ENCODE measurements at places on chromosomes 16 and 17.

GRCh38 chr17:41967141-41967920 is 736 bp downstream of the CNP start:
- DNase-seq, result no peak

DNA sequence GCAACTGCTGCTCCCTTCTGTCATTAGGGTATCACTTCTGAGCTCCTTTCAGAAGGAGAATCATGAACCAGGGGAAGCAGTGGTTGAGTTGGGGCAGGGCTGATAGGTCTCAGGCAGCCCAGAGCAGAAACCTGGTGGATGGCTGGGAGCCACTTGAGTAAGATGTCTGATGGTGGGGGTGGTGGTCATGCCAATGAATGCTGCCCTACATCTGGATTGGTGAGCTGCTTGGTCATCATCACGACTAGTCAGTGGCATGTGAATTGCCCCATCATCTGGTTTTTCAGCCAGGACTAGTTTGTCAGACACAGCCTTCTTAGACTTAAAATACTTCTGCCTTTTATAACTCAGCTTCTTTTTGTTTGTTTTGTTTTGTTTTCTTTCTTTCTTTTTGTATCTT is 2.6 kb downstream of the GID4 start:
- no peak for DNase-seq

DNA sequence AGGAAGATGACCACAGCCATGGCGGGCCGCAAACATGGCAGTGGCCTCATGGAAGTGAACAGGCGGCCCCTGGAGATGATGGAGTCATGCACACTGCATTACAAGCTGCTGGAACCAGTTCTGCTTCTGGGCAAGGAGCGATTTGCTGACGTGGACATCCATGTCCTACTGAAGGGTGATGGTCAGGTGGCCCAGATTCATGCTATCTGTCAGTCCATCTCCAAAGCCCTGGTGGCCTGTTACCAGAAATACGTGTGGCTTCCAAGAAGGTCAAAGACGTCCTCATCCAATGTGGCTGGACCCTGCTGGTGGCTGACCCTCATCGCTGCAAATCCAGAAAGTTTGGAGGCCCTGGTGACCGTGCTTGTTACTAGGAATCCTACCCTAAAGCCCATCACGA is 13.4 kb upstream of the WSB1 start:
- no peak for DNase-seq

GRCh38 chr16:1556254-1556653 is 22.8 kb downstream of the TMEM204 start:
- DNase-seq, result no peak

- DNase-seq, result no peak
Observed at GRCh38 chr16:49483651-49484450, 110.2 kb downstream of the C16orf78 start.

- DNase-seq, result no peak
Observed at GRCh38 chr16:85891033-85891775, 7.8 kb upstream of the IRF8 start.

DNA sequence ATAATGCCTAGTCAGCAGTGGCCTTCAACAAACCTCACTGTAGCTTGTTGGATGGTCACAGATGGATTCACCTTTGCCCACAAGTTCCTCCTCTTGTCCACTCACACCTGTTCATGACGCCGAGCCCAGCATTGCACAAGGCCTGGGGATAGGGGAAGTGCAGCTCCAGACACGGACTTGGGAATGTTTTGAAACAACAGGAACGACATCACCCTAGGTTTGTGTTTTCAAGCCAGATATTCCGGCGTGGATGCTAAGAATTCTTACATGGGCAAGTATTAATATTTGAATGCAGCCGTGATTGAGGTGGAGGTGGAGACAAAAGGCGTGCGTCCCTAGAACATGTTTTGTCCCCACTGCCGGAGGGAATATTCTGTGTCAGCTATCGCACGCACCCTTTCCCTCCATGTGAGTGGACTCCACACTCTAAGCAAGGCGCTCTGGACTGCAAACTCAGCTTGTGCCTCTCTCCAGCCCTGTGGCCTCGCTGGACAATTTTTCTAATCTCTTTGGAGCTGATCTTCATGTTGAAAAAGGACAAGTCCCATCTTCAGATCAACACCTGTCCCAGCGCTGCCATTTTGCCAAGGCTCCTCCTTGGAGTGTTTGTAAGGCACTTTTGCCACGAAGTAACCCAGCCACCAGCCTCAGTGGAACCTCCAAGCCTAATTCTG is 2.0 kb upstream of the BANP start:
- no peak for DNase-seq

All from fibroblast of skin of left biceps (primary cell).